ENCODE measurements at places on chromosomes 16 and 17.

DNA sequence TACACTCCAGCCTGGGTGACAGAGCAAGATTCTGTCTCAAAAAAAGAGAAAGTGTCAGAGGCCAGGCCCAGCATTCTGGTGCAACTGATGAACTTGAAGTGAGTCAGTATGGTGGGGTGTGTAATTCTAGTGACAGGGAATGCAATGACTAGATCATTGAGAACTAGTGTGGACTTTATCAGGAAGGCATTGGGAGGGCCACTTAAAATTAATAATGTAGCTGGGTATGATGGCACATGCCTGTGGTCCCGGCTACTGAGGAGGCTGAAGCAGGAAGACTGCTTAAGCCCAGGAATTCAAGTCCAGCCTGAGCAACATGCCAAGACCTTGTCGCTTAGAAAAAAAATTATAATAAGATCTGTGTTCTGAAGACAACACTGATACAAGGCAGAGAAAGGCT lies 90.8 kb downstream of the STX8 start:
- no peak for DNase-seq

- no peak for DNase-seq
Measured at GRCh38 chr17:46833840-46834208, 15.3 kb upstream of the WNT3 start.

DNA sequence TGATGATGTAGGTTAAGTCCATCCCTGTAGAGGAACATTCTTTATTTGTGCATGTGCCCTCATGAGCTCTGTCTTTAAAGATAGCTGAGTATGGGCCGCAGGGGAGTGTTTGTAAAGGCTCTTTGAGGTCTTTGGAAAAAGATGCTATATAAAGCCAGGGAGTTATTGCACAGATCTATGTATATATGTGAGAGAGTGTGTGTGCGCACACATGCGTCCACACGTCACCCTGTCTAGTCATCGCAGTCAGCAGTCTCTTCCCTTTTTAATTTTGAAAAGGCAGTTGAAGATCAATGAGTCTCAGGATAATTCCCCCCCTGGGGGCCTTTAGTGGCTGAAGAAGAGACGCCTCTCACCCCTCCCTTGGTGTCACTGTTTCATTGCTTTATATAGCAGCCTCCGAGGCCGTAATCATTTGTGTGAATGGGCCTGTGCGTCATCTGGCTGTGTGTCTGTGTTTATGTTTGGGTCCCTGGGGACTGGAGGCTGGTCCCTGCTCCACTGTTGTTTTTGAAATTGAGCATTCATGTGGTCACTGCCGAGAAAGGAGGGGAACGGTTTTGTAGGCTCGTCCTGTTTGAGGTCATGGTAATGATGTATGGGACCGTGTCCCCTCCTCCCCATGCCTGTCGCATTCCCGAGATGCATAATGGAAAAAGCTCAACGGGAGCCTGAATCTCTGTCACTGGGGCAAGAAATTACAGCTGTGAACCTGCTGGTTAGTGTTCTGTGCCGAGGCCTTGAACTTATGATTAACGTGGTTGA lies 143.9 kb downstream of the SNX29 start:
- DNase-seq: peak; percentile 97

DNA sequence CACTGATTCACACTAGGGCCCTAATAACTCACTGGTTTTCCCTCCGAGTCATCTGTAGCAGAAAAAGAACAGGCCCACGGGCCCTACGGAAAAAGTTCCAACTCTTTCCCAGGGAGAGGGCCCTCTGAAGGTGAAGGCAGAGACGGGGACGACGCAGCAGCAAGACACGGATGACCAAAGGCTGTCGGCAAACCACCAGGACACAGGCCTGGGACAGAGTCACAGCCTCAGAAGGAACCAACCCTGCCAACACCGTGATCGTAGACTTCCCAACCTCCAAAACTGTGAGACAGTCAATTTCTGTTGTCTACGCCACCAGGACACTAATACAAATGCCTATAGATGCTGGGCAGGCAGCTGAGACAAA lies 5.2 kb upstream of the SPHK1 start:
- DNase-seq: no peak

DNA sequence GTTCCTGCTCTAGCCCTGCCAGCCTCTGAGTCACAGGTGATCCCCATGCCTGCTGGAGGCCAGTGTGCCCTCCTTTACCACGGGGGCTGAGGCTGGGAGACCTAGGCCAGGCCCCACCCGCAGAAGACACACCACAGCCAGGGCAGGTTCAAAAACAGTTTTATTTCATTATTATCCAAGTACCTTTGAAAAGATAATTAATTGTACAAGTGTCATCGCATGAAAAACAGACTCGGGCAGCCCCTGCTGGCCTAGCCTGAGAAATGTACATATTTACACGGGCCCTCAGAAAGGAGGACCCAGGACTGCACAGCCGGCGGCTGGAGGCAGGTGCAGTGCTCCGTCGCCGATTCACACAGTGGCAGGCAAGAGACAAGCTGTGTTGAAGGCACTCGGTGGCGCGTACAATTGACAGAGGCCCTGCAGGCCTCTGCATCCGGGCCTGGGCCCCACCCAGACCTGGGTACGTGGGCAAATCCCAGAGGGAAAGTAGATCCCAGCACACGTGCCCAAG lies 4.4 kb downstream of the PDIA2 start:
- no peak for DNase-seq

All from NCI-H1930 (cell line).